ENCODE measurements at places on chromosomes 6 and 20.

GRCh38 chr6:98840385-98840784 is 6.0 kb downstream of the POU3F2 start:
- no peak for DNase-seq

DNA sequence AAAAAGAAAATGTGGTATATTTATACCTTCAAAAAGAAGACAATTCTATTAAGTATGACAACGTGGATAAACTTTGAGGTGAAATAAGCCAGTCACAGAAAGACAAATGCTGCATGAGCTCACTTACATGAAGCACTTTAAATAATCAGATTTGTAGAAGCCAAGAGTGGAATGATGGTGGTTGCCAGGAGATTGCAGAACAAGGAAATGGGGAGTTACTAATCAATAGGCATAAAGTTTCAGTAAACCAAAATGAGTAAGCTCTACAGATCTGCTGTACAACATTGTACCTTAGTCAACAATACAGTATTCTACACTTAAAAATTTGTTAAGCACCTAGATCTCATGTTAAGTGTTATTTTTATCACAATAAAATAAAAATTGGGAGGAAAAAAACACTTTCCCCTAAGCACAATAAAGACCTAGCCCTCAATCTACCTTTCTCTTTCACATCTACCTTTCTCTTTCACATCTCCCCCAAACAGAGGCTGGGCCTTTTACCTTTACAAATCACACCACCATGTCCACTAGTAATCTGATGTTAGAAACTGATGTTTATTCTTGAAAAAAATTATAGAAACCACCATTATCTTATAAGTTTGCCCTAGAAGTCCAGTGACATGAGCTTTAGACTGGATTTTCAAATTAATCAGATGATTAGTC is 73.9 kb downstream of the PKIB start:
- DNase-seq: no peak

- no peak for DNase-seq
These were observed 15.0 kb downstream of the RWDD1 start for GRCh38 chr6:116586276-116586675.

- no peak for DNase-seq
These were observed 9.8 kb downstream of the PI16 start for GRCh38 chr6:36964349-36964748.

Data from stimulated activated CD8-positive, alpha-beta memory T cell treated with anti-CD3 and anti-CD28 coated beads, Interleukin-2, amount 100 ng/mL, for 48 hours (primary cell).